AG08395 (cell line): ENCODE measurements at places on chromosomes 11 and 22.

DNA sequence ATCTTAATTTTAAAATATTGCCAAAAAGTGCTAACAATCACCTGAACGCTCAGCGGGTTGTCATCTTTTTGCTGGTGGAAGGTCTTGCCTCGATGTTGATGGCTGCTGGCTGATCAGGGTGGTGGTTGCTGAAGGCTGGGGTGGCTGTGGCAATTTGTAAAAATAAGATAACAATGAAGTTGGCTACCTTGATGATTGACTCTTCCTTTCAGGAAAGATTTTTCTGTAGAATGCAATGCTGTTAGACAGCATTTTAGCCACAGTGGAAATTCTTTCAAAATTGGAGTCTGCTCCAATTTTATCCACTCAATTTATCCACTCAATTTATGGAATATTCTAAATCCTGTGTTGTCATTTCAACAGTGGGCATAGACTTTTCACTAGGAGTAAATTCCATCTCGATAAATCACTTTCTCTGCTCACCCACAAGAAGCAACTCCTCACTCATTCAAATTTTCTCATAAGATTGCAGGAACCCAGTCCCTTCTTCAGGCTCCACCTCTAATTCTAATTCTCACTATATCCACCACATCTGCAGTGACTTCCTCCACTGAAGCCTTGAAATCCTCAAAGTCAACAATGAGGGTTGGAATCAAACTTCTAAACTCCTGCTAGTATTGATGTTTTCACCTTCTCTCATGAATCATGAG is 78.8 kb downstream of the LINC01488 start:
- DNase-seq = no peak

GRCh38 chr11:78694152-78694551 is 119.5 kb upstream of the NARS2 start:
- no peak for DNase-seq

DNA sequence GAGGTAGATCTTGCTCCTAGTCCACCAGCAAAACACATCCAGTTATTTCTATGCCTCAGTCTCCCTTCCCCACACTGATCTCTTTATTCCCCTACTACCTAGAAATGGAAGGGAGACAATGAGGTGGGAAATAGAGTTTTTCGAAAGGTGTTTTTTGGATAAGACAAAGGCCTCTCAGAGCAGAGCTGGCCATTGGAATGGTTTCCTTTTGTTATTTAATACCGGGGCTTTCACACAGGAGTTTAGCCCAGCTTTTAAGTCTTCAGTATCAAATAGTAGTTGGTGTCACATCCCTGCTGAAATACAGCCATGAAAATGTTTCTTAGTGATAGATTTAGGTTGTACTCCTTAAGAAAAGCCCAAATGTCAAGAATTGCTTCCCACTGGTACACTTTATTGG is 65.4 kb upstream of the B3GAT1 start:
- no peak for DNase-seq

DNA sequence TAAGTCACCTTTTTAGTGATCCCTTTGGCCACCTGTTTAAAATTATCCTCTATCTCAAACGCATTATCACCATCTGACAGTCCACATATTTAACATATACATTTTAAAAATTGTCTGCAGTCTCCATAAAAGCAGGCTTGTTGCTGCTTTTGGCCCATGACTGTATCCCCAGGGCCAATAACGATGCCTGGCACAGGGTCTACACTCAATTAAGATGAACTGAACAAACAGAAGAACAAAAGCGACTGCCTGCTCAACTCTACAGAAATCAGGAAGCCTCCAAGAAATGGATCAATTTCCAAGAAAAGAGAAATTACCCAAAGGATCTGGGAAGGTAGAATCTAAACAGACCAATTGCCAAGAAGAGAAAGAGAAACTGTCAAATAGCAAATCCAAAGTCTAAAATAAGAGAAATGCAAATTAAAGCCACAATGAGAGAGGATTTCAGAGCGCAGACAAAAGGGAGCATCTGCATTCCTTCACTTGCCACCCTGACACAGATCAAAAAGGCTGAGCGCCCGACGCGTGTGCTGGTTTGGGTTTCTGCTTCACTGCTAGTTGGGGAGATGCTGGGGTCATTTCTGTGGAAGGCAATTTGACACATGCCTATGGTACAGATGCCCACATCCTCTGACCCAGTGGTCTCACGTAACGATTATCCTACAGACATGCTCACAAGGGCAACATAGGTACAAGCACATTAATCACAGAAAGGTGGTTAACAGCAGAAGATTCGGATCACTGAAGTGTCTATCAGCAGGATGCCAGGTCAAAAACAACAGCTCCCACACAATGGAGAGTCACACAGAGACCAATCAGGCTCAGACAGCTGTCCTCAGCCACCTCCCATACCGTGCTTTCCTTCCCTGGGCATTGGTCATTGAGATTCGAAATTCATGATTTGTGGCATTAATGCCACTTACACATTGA is 55.9 kb downstream of the SHISAL1 start:
- DNase-seq = no peak

DNA sequence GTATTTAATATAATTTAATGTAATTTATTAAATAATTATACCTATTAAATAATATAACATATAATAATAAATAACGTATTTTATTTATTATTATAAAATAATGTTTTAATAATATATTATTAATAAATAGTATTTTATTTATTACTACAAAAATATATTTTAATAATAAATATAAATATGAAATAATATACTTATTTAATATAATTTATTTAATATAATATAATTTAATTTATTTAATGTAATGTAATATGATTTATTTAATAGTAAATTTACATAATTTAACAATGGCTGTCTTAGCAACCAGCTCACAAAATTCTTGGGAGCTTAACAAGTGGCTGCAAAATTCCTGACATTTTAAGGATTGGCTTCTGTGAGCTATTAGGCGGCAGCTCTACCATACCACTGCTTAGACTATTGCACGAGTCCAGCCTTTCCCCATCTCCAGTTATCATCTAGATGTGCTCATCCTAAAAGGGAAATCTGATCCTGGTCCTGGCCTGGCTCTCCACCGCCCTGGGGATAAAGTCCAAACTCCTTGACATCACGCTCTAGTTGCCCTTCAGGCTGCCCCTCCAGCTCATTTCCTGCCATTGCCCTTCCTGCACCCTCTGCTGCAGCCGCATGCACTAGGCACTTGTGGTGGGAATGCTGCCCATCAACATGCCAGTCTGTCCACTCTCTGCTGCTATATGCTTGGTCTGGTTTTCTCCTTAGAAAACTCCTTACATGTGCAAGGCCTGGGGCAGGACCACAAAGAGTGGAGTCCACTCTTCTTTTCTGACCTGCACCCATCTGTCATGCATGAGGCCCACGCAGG is 9.8 kb downstream of the MMP20 start:
- DNase-seq = no peak

GRCh38 chr11:92656783-92657182 is 312.7 kb upstream of the MTNR1B start:
- DNase-seq = no peak
